GM13976 (cell line): ENCODE measurements at places on chromosomes 3 and 15.

GRCh38 chr3:196843435-196844110 is 24.1 kb upstream of the SENP5 start:
- no peak for DNase-seq

DNA sequence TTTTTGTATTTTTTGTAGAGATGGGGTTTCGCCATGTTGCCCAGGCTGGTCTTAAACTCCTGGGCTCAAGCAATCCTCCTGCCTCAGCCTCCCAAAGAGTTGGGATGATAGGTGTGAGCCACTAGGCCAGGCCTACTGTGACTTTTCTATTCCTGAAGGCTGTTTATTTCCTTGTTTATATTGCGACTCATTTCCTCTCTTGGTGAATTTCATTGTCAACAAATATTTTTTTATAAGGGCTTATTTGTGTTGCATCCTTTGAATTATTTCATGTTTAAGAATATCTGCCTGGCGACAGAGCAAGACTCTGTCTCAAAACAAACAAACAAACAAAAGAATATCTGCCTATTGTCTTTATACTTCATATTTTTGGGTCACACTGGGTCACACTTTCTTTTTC is 29.4 kb upstream of the MCCC1 start:
- DNase-seq, result no peak

DNA sequence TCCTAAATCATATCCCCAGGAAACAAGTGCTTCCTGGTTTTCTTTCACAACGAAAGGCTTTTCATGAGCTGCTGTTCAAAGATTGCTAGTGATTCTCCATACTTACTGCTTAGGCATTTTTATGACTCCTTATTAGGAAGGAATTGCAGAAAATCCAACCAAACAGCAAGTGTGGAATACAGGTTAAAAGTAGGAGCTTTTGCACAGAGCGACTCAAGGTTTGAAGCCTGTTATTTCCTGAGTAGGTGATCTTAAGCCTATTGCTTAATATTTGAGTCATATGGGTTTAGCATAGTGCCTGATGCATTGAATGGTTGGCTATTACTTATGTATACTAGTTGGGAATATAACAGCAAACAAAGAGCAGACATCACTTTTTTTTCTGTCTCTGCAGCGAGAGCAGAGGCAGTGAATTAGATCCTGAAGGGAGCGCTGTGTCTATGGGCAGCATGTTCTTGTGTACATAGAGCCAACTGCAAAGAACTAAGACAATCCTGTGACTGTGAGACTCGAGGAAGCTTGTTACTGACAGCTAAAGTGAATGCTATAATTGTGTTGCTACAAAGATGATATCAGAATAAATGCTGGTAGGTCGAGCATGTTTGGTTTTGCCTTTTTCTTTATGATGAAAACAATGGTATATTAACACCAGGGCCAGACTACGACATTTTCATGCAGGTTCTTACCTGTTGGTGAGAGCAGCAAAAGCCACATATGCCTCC is 6.3 kb downstream of the TM4SF1 start:
- no peak for DNase-seq

GRCh38 chr3:12986986-12987385 is 86.2 kb downstream of the IQSEC1 start:
- DNase-seq, result no peak

- no peak for DNase-seq
These were observed 32.2 kb upstream of the PLA2G4E start for GRCh38 chr15:42053010-42053409.

DNA sequence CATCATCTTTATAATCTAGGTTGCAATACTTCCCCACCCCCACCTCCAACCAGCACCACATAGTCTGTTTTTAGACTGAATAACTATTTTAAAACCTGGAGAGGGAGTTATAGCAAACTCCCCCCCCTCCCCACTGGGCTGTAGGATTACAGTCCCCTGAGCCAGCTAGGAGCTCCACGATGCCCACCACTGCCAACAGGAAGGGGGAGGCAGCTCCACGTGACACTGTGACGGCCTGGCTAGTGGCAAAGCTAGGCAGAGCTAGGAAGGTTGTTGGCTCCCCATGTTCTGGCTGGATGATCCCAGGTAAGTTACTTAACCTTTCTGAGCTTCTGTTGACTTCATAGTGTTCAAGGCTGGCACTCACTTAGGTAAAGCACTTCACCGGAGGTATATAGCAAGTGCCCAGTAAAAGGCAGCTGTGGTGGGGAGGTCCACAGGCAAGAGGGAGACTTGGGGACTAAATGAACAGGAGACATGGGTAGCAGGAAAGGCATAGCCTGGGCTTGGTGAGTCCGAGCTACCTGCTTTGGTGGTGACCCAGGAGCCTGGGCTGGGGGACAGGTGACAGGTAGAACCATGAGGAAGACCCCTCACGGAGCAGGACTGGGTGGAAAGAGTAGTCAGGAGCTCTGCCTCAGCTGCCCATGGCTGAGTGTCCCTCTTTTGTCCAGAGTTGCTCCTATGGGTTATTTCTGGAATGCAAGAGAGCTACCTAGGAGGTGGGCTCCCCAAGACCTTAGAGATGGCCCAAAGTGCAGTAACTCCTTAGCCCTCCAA is 4.0 kb upstream of the TBC1D21 start:
- DNase-seq, result no peak

GRCh38 chr3:124557433-124558232 is 172.6 kb upstream of the UMPS start:
- DNase-seq, result no peak

DNA sequence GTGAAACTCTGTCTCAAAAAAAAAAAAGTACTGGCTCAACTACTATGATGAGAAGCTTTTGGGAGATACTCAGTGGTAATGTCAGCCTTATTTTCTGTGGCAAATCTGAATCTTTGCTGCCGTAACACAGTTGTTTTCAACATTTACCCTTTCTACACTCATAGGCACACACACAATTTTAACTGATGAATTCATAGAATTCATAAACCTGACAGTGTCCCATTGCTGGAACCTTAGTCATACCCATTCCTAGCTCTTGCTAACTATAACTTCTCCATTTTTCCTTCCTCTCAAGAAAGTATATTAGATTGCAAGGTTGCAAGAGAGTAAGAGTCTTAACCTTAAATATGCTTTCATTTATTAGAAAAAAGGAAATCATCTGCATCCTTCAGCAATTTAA is 496.6 kb downstream of the FHIT start:
- no peak for DNase-seq

DNA sequence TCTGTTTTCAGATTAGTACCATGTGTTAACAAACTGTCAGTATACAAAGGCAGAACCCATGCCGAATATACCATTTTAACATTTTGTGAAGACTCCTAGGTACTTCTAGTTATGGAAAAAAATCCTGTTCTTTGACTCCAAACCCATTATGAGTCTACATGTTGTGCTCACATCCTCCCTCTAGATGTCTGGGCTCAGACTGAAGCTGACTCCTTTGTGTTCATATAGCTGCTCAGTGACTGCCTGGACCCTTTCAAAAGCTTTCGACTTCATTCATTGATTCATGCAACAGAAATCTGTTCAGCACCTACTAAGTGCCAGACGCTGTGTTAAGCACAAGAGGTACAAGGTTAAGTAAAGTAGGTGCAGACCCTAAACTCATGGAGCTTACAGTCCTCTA is 60.5 kb downstream of the MEGF11 start:
- no peak for DNase-seq
